ENCODE measurements at places on chromosomes 11 and 22. TPM values are rescaled to one million over a fixed set of nuclear protein-coding genes. Genes with fewer than 3 reads are reported as not detected.

BTBD18 gene
- not detected for total RNA-seq

P2RX6 gene
- 2.0 TPM for total RNA-seq

FADS2 gene
- total RNA-seq = 2.5 TPM

RIN1 gene
- 8.2 TPM for total RNA-seq

CALCA gene
- not detected for total RNA-seq

ELP4 gene
- 13.3 TPM for total RNA-seq

C22orf31 gene
- total RNA-seq = not detected

PRR33 gene
- total RNA-seq = not detected

SLCO2B1 gene
- 297 TPM for total RNA-seq

POLD3 gene
- 55.3 TPM for total RNA-seq

CRACR2B gene
- 110 TPM for total RNA-seq

KRTAP5-8 gene
- total RNA-seq = not detected

SPI1 gene
- 7.6 TPM for total RNA-seq
